Activated CD4-positive, CD25-positive, alpha-beta regulatory T cell treated with anti-CD3 and anti-CD28 coated beads, Interleukin-2, amount 50 U/mL, for 72 hours (primary cell): ENCODE measurements at places on chromosomes 16 and 17.

DNA sequence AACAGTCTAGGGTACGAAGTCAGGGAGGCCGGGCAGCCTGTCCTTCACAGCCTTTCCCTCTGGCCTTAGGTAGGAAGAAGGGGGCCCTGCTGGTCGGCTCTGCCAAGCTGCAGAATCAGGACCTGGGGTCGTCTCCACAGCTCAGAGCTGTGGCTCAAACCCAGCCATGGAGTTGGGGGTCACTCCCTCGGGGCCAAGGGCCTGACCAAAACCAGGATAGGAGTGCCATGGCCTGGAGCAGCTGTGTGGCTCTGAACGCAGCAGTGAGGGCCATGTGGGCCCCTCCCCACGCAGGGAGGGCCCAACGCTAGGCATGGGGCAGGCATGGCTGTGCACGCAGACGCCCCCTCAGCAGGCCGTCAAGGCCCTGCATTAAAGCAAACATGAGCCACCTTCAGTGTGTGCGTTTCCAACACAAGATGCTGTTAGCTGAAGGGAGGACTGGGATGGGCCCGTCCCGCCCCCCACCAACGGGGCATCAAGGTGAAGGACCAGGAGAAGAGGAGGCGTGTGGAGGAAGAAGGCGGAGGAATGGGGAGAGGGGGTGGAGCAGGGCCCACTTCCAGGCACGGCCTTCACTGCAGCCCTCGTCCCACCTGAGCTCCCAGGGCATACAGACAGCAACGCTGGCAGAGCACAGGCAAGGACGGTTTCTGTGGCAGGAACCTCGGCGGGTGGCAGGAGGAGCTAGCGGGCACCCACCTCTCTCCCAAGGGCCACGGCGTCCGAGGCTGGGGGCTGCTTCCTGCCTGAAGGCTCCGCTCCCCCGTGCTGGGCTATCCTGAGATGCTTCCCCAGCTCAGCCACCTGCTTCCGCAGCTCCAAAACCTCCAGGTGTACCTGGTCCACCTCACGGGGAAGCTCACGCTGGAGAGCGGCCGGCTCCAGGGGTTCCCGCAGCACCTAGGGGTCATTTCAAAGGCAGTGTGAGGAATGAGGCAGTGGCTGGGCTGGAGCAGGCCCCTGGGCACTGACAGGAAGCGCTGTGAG lies 55.3 kb downstream of the CCDC57 start:
- DNase-seq = no peak

- no peak for DNase-seq
Observed at GRCh38 chr17:19016881-19017280, 12.3 kb upstream of the FAM83G start.

- DNase-seq = no peak
Observed at GRCh38 chr17:48756830-48757251, 28.3 kb upstream of the HOXB13 start.

- DNase-seq = no peak
Observed at GRCh38 chr17:37273409-37274051, 102.3 kb upstream of the C17orf78 start.

DNA sequence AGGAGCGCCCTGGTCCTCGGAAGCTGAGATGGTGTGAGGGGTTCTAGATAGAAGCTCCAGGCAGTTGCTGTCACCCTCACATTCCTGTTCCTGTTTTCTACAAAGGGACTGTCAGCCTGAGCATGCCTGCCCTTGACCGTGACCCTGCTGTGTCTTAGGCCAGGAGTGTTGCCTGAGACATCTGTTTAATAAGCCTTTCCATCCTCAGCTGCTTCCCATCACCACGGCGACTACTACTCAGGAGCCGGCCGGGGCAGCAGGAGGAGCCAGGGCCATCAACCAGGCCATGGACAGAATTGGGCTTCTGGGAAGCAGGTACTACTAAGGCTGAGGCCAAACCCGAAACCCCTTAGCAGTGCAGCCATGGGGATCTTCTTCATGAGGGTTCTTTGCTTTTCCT lies 151.4 kb downstream of the KATNIP start:
- DNase-seq = no peak

- DNase-seq = no peak
Observed at GRCh38 chr17:7233701-7234082, 625 bp downstream of the DVL2 start.
